ENCODE measurements at places on chromosomes 1 and 21. TPM values are rescaled to one million over a fixed set of nuclear protein-coding genes. Genes with fewer than 3 reads are reported as not detected.

The DYNLT5 gene
- total RNA-seq, result not detected

The SPATA45 gene
- total RNA-seq, result not detected

The ZSWIM5 gene
- total RNA-seq, result 0.56 TPM

The MSH4 gene
- not detected for total RNA-seq

The ZCCHC17 gene
- 25.0 TPM for total RNA-seq

The TRPM2 gene
- 8.0 TPM for total RNA-seq

The CADM3 gene
- total RNA-seq, result 0.08 TPM

The ERRFI1 gene
- total RNA-seq, result 160 TPM

The MAST2 gene
- 18.7 TPM for total RNA-seq

The OR10Z1 gene
- total RNA-seq, result not detected

The IVL gene
- not detected for total RNA-seq

The NEGR1 gene
- not detected for total RNA-seq

The KCNA3 gene
- not detected for total RNA-seq

The TAL1 gene
- total RNA-seq, result not detected

The LCE1A gene
- total RNA-seq, result not detected

The OXCT2 gene
- 0.49 TPM for total RNA-seq

The CLIC6 gene
- total RNA-seq, result 0.07 TPM

The CHODL gene
- not detected for total RNA-seq

The C4BPA gene
- 0.52 TPM for total RNA-seq

The KCNK2 gene
- total RNA-seq, result not detected

The NPL gene
- 0.75 TPM for total RNA-seq

The MTARC1 gene
- 8.0 TPM for total RNA-seq

The GPR52 gene
- 0.12 TPM for total RNA-seq

The WNT2B gene
- total RNA-seq, result 0.39 TPM

Data from A549 treated with GW870086 at 1 μM for 4 hours (cell line).